ENCODE measurements at places on chromosomes 3 and 15.
A peak's percentile ranks its signal among the peaks of the same experiment; 100 is the strongest.

GRCh38 chr3:124791142-124791541 is 60.9 kb downstream of the UMPS start:
- no peak for DNase-seq

GRCh38 chr3:172384836-172385235 is 63.4 kb downstream of the GHSR start:
- DNase-seq = no peak

GRCh38 chr3:194284351-194284750 is 66.8 kb downstream of the CPN2 start:
- no peak for DNase-seq

- DNase-seq = no peak
Measured at GRCh38 chr15:39756806-39757522, 25.7 kb downstream of the FSIP1 start.

DNA sequence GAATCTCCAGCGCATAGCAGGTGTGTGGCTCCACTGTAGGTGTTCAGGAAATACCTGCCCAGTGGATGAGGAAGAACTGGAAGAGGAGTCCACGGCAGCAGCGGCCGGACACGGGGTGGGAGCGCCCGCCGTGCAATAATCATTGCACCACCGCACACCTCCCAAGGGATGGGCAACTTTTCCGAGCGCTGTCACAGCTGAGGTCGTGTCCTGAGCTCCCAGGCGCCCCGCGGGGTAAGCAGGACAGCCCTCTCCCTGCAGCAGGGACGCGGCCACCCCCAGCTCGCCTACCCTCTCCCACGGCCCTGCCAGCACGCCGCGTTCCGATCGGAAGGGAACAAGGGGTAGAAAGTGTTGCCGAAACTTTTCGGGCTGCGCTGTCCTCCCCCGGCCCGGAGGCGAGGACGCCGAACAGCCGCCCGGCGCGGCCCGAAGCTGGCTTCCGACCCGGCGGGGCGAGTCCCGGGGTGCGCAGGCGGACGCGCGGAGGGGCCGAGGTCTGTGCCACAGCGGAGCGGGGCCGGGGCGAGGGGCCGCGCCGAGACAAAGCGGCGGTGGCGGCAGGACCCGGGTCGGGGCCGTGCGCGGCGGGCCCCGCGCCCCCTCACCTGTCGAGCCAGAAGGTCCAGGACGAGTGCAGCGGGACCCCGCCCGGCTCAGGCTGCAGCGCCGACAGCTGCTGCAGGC is 475 bp downstream of the EIF4E3 start:
- peak; percentile 51 for DNase-seq

DNA sequence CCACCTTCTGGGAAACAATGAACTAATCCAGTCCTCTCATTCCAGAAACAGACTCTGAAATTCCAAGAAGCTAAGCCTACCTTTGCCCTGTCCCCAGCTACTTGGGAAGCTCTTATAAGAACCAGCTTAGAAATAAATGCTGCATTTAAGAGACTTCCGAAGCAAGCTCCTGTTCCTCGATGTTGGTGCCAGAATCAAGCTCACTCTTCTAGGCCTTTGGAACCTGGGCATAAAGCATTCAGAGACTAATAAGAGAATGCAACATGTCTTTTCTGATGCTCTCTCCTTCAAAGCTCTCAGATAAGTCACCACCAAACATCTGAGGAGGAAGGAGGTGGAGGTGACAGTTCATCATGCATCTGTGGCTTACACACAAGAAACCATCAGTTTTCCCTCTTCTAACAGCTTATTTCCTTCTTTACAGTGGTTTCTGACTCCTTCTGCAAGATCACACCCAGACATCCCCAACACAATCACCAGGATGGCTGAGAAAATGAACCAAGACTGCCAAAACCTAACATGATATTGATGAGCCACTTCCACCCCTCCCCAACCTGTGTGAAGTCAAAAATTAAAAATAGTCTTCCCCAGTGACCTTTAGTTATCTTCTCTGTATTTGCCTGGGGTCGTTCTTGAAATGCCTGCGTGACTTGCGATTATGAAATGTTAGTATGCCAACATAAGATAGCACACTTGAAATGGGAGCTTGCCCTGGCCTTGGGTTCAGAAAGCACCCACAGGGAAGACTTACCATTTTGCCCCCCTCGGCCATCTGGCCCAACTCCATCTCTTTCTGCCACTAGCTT is 11.5 kb downstream of the ARHGEF3 start:
- DNase-seq = no peak
